ENCODE measurements at places on chromosomes 3 and 15.
A peak's percentile ranks its signal among the peaks of the same experiment; 100 is the strongest.

GRCh38 chr3:86923071-86923491, 67.9 kb downstream of the VGLL3 start:
- no peak for DNase-seq

DNA sequence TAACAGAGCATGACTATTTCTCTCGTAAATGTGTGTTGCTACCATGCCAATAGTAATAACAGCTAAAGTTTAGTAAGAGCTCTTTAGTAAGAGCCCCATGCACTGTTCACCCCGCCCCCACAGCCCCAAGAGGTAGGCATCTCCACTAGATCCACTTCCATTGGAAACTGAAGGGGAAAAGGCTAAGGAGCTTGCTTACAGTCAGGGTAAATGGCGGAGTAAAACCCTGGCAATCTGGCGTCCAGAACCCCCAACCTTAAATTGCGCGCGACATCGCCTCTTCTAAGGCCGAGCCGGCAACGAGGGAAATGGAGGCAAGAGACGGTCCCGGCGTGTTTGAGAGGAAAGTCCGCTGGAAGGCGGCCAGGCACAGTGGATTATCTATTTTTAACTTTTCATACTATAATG, 654 bp upstream of the C3orf38 start:
- DNase-seq = peak; percentile 61

DNA sequence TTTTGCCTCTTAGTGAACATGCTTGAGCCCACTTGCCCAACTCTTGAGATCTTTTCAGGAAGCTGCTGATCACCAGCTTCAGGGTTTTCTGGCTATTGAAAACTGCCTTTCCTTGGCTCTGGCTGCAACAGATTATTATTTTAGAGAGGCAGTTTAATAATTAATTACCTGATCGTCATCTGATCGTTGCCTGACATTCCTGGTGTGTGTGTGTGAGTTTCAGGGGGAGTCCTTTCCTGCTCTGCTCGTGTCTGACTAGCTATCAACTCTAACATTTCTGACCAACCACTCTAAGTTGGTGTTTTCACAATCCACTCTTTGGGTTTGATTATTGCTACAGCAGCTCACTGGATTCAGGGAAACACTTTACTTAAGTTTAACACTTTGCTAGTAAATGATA, 84.3 kb upstream of the SPATA16 start:
- no peak for DNase-seq

GRCh38 chr3:178384321-178385230, 151.7 kb upstream of the KCNMB2 start:
- no peak for DNase-seq

DNA sequence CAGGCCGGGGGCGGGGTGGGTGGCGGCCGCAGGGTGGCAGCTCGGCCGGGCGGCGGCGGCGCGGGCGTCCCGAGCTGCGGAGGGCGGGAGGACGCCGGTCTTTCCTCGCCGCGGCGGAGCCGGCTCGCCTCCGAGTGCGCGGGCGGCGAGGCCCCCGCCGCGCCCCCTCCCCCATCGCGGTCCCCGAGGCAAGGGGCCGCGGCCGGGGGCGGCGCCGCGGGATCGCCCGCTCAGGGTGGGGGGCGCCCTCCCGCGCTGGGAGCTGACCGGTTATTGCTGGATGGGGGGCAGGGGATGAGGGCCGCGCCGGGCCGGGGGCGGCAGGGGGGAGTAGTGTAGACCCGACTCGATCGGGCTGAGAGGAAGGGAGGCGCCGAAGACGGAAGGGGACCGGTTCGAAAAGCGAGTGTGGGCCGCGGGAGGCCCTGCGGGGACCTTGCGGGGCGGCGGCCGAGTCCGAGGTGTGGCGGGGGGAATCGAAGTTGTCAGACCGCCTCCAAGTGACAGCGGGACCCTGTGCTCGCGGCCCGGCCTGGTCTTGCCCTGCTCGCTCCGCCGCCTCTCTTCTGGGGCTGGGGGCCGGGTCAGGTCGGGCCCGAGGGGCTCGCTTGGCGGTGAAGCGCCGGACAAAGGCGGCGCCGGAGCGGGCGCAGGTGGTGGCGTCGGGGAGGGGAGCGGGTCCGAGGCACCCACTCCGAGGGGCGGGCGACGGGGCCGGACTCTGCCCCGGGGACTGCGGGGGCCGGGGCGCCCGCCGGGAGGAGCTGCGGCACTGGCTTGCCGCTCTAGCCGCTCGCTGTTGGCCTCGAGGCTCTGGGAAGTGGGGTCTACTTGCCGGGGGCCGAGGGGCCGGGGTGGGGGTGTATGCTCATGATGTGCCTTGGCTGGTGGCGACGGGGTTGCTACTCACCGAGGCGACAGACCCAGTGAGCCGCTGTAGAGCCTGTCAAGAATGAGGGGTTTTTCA, 1.1 kb downstream of the BAHD1 start:
- peak; percentile 30 for DNase-seq

DNA sequence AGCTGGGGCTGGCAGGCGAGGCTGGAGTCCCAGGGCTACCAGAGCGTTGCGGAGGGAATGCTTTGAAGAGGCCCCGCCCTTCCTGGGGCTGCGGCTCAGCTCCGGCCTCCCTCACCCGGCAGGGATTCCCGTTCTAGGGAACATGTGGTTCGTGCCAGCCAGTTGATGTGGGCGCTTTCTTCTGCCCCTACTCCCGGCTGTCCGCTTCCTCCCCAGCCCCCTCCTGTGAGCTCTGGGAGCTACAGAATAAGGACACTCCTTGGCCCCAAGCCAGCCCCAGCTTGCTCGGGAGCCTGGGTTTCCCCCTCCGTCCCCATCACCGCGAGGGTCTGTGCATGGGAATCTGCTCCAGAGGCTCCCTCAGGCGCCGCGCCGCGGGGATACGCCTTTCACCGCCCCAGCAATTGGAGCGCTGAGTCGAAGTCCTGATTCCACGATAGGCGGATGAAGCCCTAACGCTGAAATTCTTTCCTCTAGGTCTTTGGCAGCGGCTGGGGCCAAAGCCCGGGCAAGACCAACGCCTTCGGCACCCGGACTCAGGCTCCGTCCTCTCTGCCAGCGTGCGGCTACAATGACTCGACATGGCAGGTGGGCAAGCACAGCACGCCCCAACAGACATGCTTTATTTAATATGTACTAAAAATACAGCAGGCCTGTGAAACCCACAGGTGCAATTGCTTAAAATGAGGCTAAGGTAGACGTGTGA, 69.5 kb downstream of the KLF15 start:
- DNase-seq = peak; percentile 9

DNA sequence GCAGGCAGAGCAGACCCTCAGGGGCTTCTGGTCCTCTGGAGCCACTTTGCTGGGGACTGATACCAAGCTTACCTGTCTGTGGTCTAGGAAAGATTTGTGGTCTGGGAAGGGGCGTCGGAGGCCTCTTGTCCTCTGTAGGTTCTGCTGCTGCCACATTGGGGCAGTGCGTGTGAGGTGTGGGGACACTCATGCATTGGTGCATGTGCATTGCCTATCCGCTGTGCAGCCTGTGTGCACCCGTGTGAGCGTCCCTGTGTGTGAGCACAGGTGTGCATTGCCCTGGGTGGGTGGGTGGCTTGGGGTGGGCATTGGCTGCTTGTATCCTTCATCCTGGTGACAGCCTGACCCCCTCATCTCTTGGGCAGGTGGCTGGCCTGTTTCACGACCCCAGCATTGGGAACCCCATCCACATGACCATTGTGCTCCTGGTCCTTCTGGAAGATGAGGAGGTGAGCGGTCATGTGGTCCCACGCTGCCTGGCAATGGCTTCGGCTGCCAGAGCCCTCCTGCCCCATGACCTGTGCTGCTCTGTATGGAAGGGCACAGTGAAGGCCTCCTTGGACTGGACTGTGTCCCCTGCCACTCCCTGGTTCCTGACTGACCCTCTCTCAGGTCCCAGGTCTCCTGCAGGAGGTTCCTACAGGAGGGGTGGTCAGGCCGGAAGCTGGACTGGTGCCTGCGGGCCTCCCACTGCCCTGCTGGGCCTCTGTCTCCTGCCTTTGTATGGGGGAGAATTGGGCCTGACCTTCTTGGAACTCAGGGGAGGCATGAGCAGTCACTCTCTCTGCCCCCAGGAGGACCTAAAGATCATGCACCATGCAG, 41.5 kb downstream of the SAXO2 start:
- DNase-seq = no peak

DNA sequence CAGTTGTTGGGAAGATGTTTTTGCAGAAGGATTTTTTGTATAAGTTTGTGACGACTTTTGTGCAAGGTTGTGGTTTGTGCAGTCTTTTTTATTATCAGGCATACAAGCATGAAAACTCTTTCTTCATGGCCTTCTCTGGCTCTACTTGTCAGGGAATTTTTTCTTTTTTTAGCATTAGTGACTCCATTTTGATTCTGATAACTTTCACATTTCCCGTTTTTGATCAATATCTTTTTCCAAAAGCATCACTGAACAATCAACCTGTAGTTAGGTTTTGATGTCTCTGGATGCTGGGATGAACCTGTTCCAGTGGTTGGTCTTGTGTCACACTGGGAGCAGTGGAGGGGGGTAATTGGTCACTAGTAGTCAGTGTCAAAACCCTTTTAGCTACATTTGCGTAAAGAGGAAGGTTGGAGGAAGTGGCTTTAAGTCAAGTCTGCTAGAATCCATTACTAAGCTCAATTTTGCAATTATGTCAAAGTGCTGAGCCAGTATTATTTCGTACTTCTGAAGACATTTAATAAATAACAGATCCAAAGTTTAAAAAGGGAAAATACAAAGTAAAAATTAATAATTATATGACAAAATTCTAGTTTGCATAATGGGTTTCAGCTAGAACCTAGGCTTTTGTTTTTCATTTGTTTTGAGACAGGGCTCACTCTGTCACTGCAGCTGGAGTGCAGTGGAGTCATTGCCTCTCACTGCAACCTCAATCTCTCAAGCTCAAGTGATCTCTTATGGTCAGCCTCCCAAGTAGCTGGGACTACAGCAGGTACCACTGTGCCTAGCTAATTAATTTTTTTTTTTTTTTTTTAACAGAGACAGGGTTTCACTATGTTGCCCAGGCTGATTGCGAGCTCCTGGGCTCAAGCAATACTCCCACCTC, 18.8 kb upstream of the CFAP161 start:
- DNase-seq = peak; percentile 79

- DNase-seq = no peak
Measured at GRCh38 chr3:19749448-19750017, 184.5 kb downstream of the EFHB start.

GRCh38 chr15:62854420-62855084, 188.0 kb upstream of the TPM1 start:
- DNase-seq = no peak

GRCh38 chr3:33750211-33750548, 32.1 kb upstream of the CLASP2 start:
- no peak for DNase-seq

DNA sequence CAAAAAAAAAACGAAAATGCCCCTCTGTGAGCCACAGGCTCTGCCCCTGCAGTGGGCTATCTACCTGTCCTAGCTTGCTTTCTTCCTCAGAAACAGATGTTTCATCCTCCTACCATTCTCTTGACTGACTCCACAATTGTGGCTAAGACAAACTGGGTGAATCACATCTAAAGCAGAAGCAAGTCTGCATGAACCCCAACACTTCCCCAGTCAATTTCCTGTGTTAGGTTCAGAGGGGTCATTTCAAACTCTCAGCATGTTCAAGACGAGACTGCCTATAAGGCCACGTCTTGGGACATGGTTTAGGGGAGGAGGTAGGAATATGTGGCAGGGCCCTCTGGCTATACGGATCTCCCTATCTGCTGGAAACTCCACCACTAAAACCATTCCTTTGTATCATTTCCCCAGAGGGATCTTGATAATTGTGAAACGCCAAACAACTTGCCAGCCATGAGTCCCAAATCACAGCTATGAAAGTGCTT, 28.6 kb upstream of the ANKDD1A start:
- DNase-seq = peak; percentile 86

DNA sequence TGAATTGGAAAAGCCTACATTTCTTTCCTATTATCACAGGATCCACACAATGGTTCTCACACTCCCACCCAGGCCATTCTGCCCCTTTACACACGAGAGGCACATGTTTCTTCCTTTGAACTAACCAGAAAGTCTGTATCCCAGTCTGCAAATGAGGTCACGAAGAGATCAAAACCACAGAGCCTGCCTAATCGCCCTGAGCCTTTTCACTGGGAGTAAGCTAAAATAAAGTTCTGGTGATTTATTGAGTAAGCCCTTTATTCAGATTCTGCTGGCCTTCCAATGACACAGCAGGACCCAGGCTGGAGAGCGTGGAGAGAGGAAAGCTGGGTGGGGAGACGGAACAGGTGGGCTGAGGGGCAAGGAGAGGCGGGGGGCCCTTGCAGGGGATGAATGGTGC, 78.7 kb downstream of the ATP1B3 start:
- no peak for DNase-seq

GRCh38 chr3:45166321-45166879, 20.2 kb upstream of the CDCP1 start:
- no peak for DNase-seq

GRCh38 chr15:83837945-83838571, 184.1 kb downstream of the ADAMTSL3 start:
- no peak for DNase-seq

GRCh38 chr3:25144430-25144829, 283.6 kb upstream of the RARB start:
- no peak for DNase-seq

DNA sequence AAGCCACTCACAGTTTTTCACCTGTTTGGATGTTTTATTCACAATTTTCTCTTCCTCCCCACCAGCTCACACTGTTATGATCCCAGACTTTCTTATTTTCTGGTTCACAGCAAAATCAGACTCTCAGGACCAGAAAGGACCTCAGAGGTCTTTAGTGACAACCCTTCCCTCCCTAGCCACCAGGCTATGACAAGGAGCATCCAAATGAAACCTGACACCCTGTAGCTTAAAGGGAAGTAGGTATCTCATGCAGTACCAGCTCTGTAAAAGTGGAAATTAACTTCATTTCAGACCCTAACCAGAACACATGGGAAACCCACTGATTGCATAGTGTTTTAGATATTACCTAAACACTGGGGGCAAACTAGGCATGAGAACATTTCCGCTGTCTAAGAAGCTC, 45.3 kb downstream of the ATP13A5 start:
- DNase-seq = no peak

GRCh38 chr15:85496551-85497171, 116.3 kb downstream of the AKAP13 start:
- no peak for DNase-seq

DNA sequence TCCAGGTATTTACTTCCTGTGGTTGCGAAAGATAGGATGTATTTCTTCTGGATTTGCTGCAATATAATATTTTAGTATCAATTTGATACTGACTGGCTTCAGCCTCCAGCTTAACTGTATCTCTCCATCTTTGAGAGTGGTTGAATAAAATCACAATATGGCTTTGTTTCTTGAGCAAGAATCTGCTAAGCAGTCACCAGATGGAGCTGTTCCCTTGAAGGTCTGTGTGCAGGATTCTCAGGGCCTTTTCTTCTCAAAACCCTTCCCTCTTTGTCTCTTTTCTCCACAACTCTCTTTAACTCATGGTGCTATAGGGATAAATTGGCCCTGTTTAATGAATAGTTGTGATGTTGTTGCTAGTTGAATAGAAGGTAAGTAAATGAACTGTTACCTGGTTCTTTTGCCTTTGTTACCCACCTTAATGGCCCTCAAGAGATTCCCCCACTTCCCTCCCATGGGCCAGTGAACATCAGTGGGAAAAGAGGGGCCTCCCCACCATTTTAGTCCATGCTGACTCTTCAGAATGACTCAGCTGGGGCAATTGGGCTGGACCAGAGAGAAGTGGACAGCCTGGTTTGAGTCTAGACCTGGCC, 34.8 kb upstream of the RAB6B start:
- peak; percentile 21 for DNase-seq

- peak; percentile 24 for DNase-seq
Measured at GRCh38 chr3:154540950-154541604, 111.1 kb upstream of the GPR149 start.
